Endothelial cell of umbilical vein (primary cell): ENCODE measurements at places on chromosomes 13 and 19. TPM values are rescaled to one million over a fixed set of nuclear protein-coding genes. Genes with fewer than 3 reads are reported as not detected.

The CLEC17A gene
- not detected in 2 replicates for total RNA-seq

GRCh38 chr19:831407-832369 lies 4.1 kb downstream of the AZU1 start:
- H3K4me1 ChIP-seq: no peaks in the 10 kb centered on the region
- H3K36me3 ChIP-seq: no peaks in the 10 kb centered on the region
- H3K27ac ChIP-seq: no peak overlapping the region
- H3K27me3 ChIP-seq: no peaks in the 10 kb centered on the region
- no peak overlapping the region for H3K4me3 ChIP-seq
- DNase-seq: no peak

The RHPN2 gene
- 2.7 and 3.3 TPM in 2 replicates for total RNA-seq

DNA sequence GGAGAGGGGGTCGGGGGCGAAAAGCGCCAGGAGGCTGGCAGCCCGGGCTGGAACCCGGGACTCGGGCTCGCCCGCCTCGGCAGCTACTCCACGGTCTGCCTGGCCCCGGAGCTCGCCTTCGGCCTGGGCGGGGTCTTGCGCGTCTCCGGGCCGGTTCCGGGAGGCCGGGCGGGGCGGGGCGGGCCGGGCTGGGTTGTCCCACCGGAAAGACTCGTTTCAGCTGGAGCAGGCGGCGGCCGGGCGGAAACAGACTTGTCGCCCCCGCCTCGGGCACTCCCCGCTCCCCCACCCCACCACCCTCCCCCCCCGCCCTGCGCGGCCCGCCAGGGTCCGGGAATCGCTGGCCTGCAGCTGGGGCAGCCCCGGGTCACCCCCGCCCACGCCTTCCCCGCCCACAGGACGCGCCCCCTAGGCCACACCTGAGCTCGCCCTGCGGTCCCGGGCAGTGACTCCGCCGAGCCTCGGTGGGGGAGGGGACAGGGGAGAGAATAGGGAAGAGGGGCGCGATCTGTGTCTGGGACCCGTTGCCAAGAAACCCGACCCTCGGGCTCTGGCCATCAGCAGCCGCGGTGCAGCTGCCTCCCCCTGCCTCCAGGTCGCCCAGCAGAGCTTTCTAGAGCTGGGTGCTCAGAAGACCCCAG lies 109.4 kb downstream of the KCTD15 start:
- H3K27me3 ChIP-seq: no peaks in the 10 kb centered on the region
- H3K27ac ChIP-seq: peak overlapping the region; percentile 83
- peak; percentile 22 for DNase-seq
- peak overlapping the region; percentile 2 for H3K4me3 ChIP-seq
- H3K4me1 ChIP-seq: peaks cover 20% of the 10 kb centered on the region
- no peaks in the 10 kb centered on the region for H3K36me3 ChIP-seq

The VSTM1 gene
- total RNA-seq: not detected in 2 replicates

- H3K27ac ChIP-seq: no peak overlapping the region
- H3K4me1 ChIP-seq: peaks cover 5% of the 10 kb centered on the region
- no peak for DNase-seq
- no peaks in the 10 kb centered on the region for H3K36me3 ChIP-seq
These were observed 35.9 kb upstream of the MPHOSPH8 start for GRCh38 chr13:19597523-19597922.

GRCh38 chr13:50422181-50423148 lies 407.2 kb downstream of the KCNRG start:
- peaks cover 19% of the 10 kb centered on the region for H3K4me1 ChIP-seq
- H3K27ac ChIP-seq: peak overlapping the region; percentile 57
- H3K27me3 ChIP-seq: no peaks in the 10 kb centered on the region
- DNase-seq: no peak

The RDH8 gene
- total RNA-seq: not detected in 2 replicates

The FXYD3 gene
- not detected in 2 replicates for total RNA-seq

- no peaks in the 10 kb centered on the region for H3K36me3 ChIP-seq
- H3K4me1 ChIP-seq: no peaks in the 10 kb centered on the region
- no peak overlapping the region for H3K4me3 ChIP-seq
- no peaks in the 10 kb centered on the region for H3K27me3 ChIP-seq
These were observed 159.5 kb upstream of the STARD13 start for GRCh38 chr13:33445024-33445423.

GRCh38 chr13:43411741-43412140 lies 375.0 kb downstream of the ENOX1 start:
- H3K4me3 ChIP-seq: no peak overlapping the region
- H3K27ac ChIP-seq: no peak overlapping the region
- DNase-seq: no peak
- H3K4me1 ChIP-seq: no peaks in the 10 kb centered on the region
- no peaks in the 10 kb centered on the region for H3K36me3 ChIP-seq

The HCST gene
- total RNA-seq: not detected in 2 replicates

The MUC16 gene
- total RNA-seq: not detected in 2 replicates

- H3K36me3 ChIP-seq: peaks cover 16% of the 10 kb centered on the region
- H3K4me1 ChIP-seq: peaks cover 10% of the 10 kb centered on the region
- no peak overlapping the region for H3K27ac ChIP-seq
- DNase-seq: no peak
- no peak overlapping the region for H3K4me3 ChIP-seq
These were observed 533 bp upstream of the DCAF15 start for GRCh38 chr19:13951799-13952153.

DNA sequence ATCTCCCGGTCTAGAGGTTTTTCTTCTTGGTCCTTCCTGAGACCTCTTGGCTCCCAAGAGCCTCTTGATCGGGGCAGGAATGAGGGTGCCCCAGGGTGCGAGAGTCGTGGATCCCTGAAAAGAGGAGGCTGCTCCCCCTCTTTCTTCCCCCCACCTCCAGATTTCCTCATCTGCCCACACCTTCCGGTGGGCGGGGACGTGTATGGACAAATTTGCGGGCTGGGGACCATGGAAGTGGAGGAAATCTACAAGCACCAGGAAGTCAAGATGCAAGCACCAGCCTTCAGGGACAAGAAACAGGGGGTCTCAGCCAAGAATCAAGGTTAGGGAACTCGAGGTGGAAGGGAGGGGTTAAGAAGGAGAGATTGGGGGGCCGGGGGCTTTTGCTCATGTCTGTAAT lies at the start of gene MCEMP1:
Gene MCEMP1 (plus strand): TSS at position 237 of the 400 bp plus-strand sequence. CDS start 31 bp downstream, at position 268.
- peaks cover 2% of the 10 kb centered on the region for H3K27me3 ChIP-seq
- no peak within 1 kb of the TSS for H3K27ac ChIP-seq
- no peak for DNase-seq
- no peaks in the 10 kb centered on the region for H3K36me3 ChIP-seq

DNA sequence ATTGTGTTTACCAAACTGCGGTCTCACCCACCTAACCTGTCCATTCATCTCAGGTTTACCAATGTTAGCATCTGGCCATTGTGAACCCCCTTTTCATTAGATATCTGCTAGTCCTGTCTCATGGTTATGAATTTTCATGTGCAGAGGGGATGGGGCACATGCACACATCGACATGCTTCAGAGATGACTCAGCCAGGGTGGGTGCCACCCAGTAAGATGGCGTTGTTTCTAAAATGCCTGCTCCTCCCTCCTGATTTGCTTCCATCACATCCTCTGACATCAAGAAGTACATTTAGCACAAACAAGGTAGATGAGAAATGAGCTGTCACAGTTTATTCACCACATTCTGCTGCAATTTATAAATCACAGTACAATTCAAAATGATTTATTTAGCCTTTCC lies 51.3 kb downstream of the GPALPP1 start:
- no peak for DNase-seq
- no peak overlapping the region for H3K27ac ChIP-seq
- no peaks in the 10 kb centered on the region for H3K36me3 ChIP-seq
- no peak overlapping the region for H3K4me3 ChIP-seq

DNA sequence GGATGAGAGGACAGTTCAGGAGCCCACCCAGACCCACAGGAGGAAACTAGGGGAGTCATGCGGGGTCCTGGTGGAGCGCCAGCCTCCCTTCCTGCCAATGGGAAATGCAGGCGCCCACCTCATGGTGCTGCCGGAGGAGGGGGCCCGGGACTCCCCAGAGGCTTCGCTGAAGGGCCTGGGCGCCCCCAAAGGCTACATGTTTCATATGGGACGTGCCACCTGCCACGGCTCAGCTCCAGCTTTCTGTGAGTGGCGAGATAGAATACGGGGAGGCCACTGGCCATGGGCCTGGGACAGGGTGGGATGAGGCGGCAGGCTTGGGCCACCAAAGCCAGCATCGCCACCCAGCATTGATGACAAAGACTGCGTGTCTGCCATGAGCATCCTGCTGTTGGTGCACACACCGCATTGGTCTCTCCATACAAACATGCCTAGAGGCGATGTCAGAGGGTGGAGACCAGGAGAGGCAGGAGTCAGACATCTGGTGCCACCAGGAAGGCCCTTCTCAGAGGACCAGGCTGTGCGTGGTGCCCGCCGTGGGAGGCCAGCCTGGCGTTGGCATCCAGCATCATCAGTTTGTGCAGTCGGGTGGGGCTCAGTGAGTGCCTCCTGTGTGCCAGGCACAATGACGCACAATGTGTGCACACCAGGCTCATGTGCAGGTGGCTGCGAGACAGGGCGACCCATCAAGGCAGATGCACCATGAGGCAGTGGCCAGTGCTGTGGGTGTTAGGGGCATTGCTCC lies 1.2 kb upstream of the F10 start:
- H3K4me3 ChIP-seq: no peak overlapping the region
- no peaks in the 10 kb centered on the region for H3K4me1 ChIP-seq
- DNase-seq: no peak
- no peak overlapping the region for H3K27ac ChIP-seq
- H3K27me3 ChIP-seq: no peaks in the 10 kb centered on the region

- no peak overlapping the region for H3K27ac ChIP-seq
- no peak for DNase-seq
- H3K36me3 ChIP-seq: no peaks in the 10 kb centered on the region
- no peaks in the 10 kb centered on the region for H3K4me1 ChIP-seq
These were observed 34.7 kb upstream of the SEMA6B start for GRCh38 chr19:4594201-4594600.
